Hematopoietic multipotent progenitor cell treated with erythropoietin and hydrocortisone succinate and interleukin-3 and kit ligand, for 4 days (in vitro differentiated cells): ENCODE measurements at places on chromosomes 12 and 14.

- no peak for DNase-seq
Measured at GRCh38 chr12:96812153-96812552, 94.9 kb upstream of the NEDD1 start.

DNA sequence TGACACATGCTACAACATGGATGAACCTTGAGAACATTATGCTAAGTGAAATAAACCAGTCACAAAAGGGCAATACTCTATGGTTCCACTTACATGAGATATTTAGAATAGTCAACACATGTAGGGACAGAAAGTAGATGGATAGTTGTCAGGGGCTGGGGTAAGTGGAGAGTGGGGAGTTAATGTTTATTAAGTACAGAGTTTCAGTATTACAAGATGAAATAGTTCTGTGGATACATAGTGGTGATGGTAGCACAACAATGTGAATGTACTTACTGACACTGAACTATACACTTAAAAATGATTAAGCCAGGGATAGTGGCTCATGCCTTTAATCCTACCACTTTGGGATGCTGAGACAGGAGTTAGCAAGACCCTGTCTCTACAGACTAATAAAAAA, 8.7 kb downstream of the NUP107 start:
- no peak for DNase-seq

DNA sequence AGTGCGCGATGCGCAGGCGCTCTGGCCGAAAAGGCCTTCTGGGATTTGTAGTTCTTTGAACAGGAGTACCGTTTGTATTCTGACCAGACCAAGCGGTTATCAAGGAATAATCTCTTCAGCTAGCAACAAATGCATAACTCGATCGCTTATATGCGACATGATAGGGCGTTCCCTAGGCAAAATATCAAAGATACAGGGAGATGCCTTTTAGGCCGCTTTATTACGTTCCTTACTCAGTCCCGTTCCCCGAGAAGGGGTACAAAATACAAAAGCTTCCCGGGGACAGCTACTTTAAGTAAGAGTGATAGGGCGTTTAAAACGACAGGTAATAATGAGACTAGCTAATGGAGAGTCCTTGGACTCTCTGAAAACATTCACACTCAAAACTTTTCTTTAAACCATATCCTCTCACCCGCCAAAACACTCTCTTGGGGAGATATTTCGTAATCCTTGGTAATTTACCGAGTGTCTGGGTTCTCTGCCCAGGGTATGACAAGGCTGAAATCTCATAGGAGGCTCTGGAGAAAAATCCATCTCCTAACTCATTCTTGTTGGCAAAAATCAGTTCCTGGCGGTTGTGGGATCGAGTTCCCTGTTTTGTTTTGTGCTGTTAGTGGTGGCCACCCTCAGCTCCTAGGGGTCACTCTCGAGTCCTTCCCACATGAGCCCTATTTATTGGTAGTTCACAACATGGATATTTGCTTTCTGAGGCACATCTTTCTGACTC, 412 bp upstream of the SNW1 start:
- DNase-seq, result peak; percentile 70

DNA sequence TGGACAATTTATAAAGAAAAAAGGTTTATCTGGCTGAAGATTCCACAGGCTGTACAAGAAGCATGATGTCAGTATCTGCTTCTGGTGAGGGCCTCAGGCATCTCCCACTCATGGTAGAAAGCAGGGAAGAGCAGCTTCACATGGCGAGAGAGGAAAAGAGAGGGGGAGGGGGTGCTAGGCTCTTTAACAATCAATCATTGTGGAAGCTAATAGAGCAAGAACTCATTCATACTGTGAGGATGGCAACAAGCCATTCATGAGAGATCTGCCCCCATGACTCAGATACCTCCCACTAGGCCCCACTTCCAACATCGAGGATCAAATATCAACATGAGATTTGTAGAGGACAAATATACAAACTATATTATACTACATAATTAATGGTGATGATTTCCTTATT, 361.9 kb upstream of the FAR2 start:
- no peak for DNase-seq
